ENCODE measurements at places on chromosomes 2 and 18. TPM values are rescaled to one million over a fixed set of nuclear protein-coding genes. Genes with fewer than 3 reads are reported as not detected.

Gene TMEM198
- not detected for total RNA-seq

Gene FZD7
- under 0.01 TPM for total RNA-seq

Gene C2orf69
- total RNA-seq = 6.3 TPM

Gene ZNF396
- total RNA-seq = 0.60 TPM

Gene C1QL2
- not detected for total RNA-seq

Gene ANKRD30BL
- total RNA-seq = not detected

Gene SCG2
- under 0.01 TPM for total RNA-seq

Gene CLIP4
- total RNA-seq = 14.2 TPM

Gene TRIM43
- not detected for total RNA-seq

Gene RGPD8
- 2.4 TPM for total RNA-seq

Gene LIMS2
- total RNA-seq = 5.0 TPM

Gene POTEI
- total RNA-seq = 0.79 TPM

Gene METTL5
- total RNA-seq = 24.2 TPM

Gene SLC5A7
- not detected for total RNA-seq

Gene SERPINB13
- total RNA-seq = not detected

Gene ZNF514
- total RNA-seq = 13.9 TPM

Gene CCDC102B
- 17.7 TPM for total RNA-seq

Gene IL1F10
- total RNA-seq = not detected

Gene WNT10A
- total RNA-seq = not detected

Gene MARCHF4
- total RNA-seq = 0.22 TPM

Gene DNER
- total RNA-seq = 0.44 TPM

Gene PLA2R1
- total RNA-seq = 7.0 TPM

Gene CD8A
- total RNA-seq = not detected

Gene TLX2
- not detected for total RNA-seq

Gene PDE11A
- total RNA-seq = not detected

Gene CXXC1
- total RNA-seq = 35.3 TPM

Gene SPC25
- total RNA-seq = 2.8 TPM

Gene DIPK1C
- total RNA-seq = not detected

Gene BOK
- total RNA-seq = 113 TPM

Gene MPHOSPH10
- total RNA-seq = 11.8 TPM

Gene MROH2A
- total RNA-seq = not detected

Gene CTLA4
- 0.44 TPM for total RNA-seq

Gene MRPL53
- total RNA-seq = 39.9 TPM

Gene HOXD8
- total RNA-seq = 27.4 TPM

Gene IL36G
- total RNA-seq = not detected

Gene CCBE1
- under 0.01 TPM for total RNA-seq

Gene ITGB6
- total RNA-seq = not detected

Gene GCFC2
- total RNA-seq = 14.1 TPM

Gene LYG1
- 0.22 TPM for total RNA-seq

Gene HOXD4
- 1.3 TPM for total RNA-seq

Gene CRYGD
- not detected for total RNA-seq

Gene CCDC74A
- 3.5 TPM for total RNA-seq

Gene NXPH2
- total RNA-seq = not detected

Gene RAX
- total RNA-seq = not detected

Gene TUBA4B
- not detected for total RNA-seq

Gene RUFY4
- total RNA-seq = not detected
